Germinal center (tissue), 1 donor: ENCODE measurements at places on chromosomes 2 and 18.

GRCh38 chr2:69186614-69187013, 173.6 kb downstream of the ANTXR1 start:
- DNase-seq: no peak

- DNase-seq: no peak
These were observed 3.0 kb downstream of the SH2D6 start for GRCh38 chr2:85421260-85422071.

DNA sequence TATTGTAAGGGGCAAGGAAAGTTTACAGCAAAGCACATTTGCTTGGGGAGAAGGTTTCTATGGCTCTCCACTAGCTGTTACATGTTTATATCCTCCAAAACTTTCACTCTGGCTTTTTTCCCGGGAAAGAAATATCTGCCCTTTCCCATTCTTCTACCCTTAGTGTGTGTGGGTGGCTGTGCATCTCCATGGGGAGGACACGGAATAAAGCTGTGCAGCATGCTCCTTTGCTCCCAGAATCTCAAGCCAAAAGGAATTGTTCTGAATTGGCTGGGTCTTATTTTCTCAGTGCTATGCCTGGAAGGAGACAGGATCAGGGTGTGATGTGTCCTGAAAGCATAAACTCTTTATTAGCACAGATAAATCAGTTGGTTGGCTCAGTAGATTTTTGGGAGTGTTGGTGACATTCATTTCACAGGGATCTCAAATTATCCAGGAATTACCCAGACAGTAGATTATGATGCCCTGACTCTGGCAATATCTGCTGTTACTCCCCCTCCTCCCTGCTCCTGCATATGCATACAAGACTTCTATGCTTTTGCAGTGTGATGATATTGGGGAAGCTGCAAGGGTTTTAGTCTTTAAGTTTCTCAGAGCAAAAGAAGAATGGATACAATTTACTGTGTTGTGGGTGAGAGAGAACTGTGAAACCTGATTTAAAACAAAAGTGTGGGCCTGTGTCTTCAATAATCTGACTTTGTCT, 63.1 kb downstream of the PARD3B start:
- no peak for DNase-seq

DNA sequence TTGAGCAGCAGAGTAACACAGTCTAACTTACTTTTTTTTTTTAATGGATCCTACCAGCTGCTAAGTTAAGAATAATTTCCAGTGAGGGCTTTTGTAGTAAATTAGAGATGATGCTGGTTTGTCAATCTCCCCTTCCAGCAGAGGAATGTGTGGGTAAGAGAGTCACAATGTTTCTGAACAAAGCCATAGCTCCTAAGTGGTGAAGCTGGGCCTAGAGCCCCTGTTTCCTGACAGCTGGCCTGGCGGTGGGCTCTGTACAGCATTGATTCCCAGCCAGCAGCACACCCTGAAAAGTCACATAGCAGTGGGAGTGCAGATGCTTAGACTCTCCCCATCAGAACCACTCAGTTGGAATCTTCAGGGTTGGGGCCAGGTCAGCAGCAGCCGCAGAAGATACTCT, 24.4 kb downstream of the CAPG start:
- no peak for DNase-seq

DNA sequence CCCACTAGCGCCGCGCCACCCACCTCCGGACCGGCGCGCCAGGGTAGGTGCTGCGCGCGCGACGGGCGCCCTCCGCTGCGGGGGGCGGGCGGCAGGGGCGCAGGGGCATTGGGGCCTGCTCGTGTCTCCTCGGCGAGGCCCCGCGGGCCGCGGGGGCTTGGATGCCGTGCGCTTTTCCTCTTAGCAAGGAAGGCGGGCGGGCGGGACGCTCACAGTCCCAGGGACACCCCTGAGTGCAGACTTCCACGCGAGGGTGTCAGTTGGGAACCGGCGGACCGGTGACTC, 748 bp downstream of the TWIST2 start:
- no peak for DNase-seq

DNA sequence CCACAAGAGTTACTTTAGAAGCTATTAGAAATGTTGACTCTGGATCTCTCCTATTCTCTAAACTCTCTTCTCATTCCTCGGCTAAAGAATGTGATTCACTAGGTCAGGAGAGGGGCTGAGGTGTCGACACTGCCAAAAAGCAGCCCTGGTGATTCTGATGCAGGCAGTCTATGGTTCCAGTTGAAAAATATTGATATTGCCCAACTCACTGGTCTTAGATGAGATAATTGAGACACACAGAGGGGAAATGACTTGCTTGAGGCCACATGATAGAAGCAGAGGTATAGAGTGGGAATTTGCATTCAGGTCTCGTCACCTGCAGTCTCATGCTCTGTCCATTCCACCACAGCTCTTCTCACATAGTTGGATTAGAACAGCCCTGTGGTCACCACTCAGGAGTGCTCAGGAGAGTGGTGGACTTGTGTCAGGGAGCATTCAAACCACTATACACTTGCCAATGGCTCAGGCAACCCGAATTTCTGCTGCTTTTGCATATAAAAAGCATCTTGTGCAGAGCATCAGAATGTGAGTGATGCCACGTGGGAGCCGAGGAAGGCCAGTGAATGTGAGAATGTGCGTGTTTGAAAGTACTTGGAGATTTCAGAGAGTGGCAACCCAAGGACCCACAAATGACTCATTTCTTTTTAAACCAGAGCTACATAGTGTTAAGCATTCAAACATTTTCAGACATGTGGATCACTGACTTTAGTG, 65.1 kb upstream of the CTLA4 start:
- DNase-seq: no peak

DNA sequence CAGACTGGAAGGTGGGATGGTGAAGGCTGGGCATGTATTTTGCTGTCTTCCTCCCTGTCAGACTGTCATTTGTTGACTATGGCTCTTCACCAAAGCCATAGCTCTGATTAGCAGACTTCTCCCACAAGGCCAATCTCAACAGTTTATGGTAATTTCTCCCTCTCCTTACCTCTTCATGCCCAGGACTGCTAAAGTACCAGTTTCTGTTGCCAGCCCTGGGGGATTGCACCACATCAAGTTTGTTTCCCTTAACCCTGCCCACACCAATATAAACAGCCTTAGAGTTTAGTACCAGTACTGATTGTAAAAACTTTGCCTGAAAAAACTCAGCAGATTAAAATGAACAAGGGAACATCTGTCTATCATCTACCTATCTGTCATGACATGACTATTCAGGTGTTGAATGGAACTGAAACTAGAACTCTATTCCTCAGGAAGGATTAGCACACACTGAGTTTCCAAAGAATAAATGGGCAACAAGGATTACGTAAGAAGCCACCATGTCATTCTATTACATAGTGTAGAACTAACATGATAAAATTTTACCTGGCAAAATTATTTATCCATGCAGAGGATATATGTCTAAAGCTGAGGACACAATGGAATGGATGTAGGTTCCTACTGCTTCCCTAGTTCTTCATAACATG, 13.7 kb downstream of the FEZ2 start:
- DNase-seq: no peak

- no peak for DNase-seq
These were observed 56.7 kb downstream of the ALPK2 start for GRCh38 chr18:58572181-58572580.

- DNase-seq: no peak
These were observed 210.2 kb upstream of the FBXO11 start for GRCh38 chr2:48116497-48116896.

GRCh38 chr2:100470898-100471514, 724 bp downstream of the NMS start:
- DNase-seq: no peak

- no peak for DNase-seq
These were observed 47.9 kb downstream of the BOLA3 start for GRCh38 chr2:74099835-74100234.

DNA sequence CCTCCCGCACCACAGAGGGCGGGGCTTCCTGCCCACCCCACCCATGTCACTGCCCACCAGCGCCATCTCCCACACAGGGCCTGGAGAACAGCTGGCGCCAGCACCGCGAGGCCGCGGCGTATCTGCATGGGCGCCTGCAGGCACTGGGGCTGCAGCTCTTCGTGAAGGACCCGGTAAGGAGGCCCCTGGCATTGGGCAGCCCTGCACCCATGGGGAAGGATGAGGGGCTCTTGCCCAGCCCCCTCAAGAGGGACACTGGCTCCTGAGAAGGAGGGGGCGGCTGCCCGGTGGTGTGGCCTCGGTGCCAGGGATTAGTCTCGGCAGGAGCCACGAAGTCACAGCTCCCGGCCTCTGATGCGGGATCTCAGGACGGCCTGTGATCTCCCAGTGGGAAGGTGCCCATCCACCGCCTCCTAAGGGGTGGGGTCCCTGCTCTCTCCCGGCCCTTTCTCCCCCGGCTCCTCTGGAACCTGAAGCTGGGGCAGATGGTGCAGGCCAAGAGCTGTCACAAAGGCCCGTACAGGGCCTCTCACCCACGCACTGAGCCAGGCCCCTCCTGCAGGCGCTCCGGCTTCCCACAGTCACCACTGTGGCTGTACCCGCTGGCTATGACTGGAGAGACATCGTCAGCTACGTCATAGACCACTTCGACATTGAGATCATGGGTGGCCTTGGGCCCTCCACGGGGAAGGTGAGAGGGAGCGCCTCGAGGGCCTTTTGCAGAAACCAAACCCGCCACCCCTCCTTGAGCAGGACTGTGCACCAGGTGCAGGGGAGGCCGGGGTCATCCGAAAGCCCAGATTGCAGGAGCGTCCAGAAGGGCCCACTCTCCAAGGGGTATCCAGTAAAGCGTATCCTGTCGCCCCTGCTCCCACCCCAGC, 9.1 kb downstream of the AGXT start:
- DNase-seq: no peak

DNA sequence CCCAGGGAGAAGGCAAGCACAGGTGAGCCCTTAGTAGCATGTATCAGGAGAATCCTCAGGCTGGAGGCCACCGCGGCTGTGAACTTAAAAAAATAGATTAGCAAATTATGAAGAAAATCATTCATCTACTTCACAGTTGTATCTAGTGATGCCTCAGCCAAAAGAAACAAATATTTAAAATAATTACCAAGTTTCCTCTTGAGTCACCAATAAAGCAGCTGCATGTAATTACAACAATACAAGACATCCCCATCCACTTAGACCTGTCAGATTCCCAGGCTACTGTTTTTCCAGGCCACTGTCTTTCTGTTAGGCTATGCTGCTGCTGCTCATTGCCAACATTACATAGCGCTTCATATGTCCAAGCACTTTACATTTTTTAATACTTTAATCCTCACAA, 54.6 kb upstream of the PHLPP1 start:
- no peak for DNase-seq
